NCI-H1417 (cell line): ENCODE measurements at places on chromosomes 7 and 10.

DNA sequence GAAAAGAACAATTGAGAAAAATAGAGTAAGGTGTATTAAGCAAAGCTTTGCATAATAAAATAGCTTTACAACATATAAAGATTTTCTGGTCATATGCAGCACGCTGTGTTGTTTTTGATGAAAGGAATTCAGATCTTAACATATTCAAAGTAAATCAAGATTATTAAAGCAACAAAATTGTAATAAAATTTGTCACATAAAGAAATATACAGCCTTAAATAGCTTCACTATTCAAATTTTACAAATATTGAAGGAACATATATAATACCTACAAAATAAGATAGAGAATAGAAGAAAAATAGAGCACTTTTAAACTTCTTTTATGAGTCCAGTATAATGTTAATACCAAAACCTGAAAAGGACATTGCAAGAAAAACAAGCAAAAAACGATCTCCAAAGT lies 749.1 kb upstream of the POT1 start:
- no peak for DNase-seq

DNA sequence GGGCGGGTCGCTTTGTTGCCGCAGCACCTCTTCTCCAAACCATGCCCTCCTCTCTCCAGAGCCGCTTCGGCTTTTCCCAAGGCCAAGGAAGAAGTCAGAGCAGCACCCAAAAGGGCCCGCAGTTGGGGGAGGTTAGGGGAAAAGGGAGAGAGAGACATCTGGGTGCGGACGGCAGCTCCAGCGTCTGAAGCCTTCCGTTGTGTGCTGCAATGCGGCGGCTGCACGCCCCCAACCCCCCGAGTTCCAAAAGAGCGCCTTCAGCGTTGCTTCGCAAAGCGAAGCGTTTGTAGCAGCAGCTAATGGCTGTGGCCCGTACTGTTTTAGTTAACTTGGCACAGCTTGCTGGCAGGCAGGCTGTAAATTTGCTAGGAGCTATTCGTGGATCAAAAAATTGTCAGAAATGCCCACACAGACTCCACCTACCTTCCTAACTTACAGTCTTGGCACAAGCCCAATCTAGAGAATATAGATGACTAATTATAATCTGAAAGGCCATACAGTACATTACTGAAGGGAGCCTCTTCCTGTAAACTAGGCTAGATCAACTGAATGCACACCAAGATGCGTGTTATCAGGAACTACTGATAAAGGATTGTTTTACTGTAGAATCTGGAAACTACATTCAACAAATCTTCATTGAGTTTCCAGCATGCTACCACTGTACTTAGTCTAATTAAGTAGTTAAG lies 1.1 kb upstream of the KBTBD2 start:
- DNase-seq, result no peak

DNA sequence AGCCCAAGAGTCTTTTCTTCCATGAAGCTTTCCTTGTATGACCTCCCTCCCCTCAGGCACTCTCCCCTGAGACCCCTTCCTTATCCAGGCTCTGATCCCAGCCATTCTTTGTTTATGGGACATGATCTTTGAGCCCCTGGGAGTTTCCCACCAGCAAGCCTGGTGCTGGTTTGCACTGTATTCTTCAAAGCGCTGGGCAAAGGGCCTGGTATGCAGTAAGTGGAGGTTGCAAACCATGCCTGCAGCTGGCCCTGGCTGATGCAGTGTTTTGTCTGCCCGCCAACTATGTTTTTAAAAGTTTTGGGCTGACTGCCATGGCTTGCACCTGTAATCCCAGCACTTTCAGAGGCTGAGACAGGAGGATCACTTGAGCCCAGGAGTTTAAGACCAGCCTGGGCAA lies 6.8 kb upstream of the NODAL start:
- DNase-seq, result no peak

- no peak for DNase-seq
Observed at GRCh38 chr7:135650831-135651573, 11.3 kb upstream of the STMP1 start.

GRCh38 chr7:4240042-4240441 lies 442.1 kb upstream of the FOXK1 start:
- no peak for DNase-seq

DNA sequence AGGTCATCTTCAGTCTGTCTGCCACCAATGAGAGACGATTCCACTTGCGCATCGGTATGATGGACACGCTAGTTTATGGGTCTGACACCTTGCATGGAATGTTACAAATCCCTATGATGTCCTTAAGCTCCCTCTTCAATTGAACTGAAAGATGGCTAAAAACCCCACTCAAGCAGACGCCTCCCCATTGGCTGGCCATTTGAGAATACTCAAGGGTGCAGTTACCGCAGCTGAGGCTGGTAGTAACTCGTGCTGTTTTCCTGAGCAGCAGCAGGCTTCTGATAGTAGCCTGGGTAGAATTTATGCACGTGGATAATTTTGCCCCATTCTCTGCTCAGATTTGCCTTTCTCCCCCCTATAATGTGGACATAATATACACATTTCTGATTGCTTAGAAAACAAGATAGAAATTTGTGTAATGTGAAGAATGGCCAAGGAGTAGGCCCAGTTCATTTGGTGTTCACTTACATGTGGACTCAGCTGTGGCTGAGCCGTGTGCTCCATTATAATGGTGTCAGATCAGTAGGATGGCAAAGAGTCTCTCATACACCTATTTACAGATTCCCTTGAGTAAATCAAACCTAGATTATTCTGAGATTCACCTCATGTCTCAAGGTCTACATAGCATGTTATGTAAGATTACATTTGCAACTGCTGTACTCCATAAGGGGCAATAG lies 142.8 kb downstream of the HIBADH start:
- peak; percentile 82 for DNase-seq

DNA sequence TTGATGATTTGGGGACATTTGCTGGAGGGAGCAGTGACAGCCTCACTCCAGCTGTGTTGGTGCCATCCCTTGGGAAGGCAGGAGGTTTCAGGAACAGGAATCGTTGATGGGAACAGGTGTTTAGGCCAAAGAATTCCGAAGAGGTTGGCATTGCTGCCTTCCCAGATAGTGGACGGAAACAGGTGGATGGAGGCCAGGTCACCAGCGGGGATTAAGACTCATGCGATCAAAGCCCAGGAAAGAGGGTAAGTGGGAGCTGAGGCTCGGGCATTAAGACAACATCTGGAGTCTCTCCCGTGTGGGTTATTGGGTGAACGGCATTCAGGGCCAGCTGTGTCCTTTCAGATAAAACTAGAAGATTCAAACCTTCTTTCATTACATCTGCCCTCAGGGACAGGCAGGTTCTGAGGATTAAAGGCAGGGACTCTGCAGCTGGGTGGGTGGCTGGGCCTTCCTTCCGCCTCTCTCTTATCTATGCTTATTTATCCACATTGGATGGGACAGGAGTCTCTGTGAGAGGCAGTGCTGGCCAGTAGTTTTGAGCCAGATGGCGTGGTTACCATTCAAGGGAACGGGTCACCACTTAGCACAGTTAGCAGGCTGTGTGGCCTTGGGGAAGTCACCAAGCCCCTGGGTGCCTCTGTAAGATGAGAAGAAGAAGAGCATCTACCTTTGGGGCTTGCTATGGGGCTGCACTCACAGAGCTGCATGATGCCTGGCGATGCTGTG lies 67.6 kb downstream of the INSIG1 start:
- no peak for DNase-seq

GRCh38 chr7:124101173-124101768 lies 68.4 kb upstream of the TMEM229A start:
- DNase-seq, result peak; percentile 14

GRCh38 chr10:13970236-13970956 lies 360.3 kb downstream of the FRMD4A start:
- DNase-seq, result no peak

GRCh38 chr10:118002581-118002980 lies 44.2 kb downstream of the RAB11FIP2 start:
- DNase-seq, result no peak

GRCh38 chr10:99906470-99906869 lies 103.3 kb downstream of the DNMBP start:
- no peak for DNase-seq

- DNase-seq, result no peak
Observed at GRCh38 chr10:129233351-129234148, 233.5 kb upstream of the MGMT start.

- DNase-seq, result no peak
Observed at GRCh38 chr7:6198689-6199595, 73.5 kb downstream of the CYTH3 start.

DNA sequence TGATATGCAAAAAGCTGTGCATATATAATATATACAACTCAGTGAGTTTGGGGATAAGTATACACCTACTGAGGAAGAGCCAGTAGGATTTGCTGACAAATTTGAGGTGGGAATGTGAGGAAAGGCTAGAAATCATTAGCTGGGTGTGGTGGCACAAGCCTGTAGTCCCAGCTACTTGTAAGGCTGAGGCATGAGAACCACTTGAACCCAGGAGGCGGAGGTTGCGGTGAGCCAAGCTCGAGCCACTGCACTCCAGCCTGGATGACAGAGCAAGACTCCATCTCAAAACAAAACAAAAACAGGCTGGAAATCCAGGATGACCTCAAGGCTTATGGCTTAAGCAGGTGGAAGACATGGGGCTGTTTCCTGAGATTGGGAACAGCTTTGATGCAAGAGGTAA lies 10.6 kb upstream of the PLEKHS1 start:
- DNase-seq, result no peak

DNA sequence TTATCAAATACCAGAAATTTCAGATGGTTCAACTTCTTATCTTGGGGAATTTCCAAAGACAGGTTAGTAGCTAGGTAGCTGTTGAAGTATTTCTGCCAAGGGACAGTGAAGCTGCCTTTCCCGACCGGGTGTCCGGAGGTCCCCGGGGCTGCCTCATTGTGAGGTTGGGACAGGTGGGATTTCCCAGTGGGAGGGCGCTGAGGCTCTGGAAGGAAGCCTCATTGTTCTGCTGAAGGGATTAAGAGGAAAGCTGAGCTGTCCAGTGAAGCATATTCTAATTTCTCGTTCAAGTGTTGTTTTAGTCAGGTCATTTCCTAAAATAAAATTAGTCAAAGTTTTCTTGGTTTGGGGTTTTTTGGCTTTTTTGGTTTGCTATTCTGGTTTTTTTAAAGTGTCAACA lies 244.2 kb downstream of the MGMT start:
- DNase-seq, result no peak

GRCh38 chr7:152709287-152710152 lies 33.6 kb upstream of the XRCC2 start:
- DNase-seq, result no peak

- DNase-seq, result no peak
Observed at GRCh38 chr10:9390516-9390915, 1336.0 kb downstream of the GATA3 start.

- no peak for DNase-seq
Observed at GRCh38 chr7:149859369-149859768, 14.4 kb upstream of the ATP6V0E2 start.

- no peak for DNase-seq
Observed at GRCh38 chr10:88254091-88254490, 329.0 kb downstream of the RNLS start.

GRCh38 chr7:7176406-7177043 lies 5.8 kb upstream of the C1GALT1 start:
- peak; percentile 40 for DNase-seq

DNA sequence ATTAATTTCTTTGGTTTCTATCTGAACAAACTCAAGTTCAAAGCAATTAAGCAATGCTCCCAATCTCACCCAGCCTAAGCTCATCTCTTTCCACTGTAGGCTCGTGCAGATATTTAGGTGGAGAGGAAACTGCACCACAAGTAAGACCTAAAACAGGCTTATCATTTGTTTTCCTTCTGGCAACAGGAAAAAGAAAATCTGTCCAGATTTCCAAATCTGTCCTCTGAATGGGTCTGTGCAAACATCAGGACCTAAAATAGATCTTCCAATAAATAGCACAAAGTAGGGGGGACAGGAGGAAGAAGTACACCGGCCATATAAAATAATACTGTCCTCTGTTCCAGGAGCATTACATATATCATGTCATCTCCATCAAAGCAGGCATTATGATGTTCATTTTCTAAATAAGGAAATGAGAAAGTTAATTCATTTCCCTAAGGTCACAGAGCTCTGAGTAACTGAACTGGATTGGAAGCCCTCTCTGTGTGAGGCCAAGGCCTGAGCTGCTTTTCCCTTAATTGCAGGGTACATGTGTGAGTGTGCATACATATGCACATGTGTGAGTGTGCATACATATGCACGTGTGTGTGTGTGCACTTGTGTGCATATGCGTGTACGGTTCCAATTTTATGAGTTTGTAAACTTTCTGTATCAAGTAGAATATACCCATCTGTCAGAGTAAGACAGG lies 92.8 kb upstream of the PARD3 start:
- no peak for DNase-seq

- no peak for DNase-seq
Observed at GRCh38 chr10:132301371-132302330, 6.1 kb downstream of the STK32C start.

GRCh38 chr10:4151466-4151865 lies 366.5 kb upstream of the KLF6 start:
- no peak for DNase-seq

DNA sequence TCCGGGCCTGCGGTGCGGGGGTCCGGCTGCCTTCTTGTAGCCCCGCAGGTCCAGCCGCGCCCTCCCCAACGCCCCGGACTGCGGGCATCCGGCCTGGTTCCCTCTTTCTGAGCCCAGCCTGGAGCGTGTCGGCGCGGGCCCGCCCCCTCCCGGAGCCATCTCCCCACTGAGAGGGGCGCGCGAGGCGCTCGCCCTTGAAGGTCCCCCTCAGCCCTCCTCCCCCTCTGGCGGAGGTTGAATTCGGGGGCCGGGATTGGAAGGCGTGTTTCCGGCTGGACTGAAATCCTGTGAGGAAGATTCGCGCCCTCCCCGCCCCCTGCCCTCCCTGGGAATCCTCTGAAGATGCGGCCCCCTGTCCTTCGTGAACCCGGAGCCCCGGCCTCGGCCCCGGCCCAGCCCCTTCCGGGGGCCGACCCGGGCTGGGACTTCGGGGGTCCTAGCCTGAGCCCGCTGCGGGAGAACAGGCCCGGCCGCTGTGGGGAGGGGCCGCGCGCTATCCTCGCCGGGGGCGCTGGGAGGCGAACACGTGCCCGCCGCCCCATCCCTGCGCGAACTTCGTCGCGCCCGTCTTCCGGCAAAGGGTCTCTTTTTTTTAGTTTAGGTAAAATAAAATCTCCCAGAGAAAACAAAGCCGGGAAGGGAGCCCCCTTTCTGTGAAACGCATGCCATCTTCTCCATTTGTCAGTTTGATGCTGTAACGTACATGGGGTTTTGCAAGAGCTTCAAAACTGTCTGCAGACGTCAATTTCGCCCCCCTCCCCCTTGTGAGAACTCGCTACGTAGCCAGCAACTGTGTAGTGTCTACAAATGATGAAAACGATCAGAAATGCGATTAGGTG lies 636 bp downstream of the PDCD4 start:
- peak; percentile 13 for DNase-seq

- DNase-seq, result no peak
Observed at GRCh38 chr10:62584731-62585130, 210.6 kb downstream of the ZNF365 start.

DNA sequence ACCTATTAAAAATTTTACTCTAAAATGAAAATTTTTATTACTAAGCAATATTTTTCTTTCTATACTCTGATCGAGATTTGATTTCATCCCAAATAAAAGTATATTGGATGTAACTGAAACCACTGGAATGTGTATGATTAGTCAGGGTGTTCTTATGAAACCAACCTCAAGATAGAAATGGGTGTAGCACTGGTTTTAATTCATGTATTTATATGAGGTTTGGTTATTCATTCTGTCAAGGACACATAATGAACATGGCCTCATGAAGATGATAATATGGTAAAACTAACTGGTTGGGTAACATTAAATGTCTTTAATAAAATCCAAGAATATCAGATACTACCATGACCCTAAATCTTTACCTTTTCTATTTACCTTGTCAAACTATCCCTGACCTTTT lies 197.7 kb downstream of the SEMA3A start:
- DNase-seq, result no peak

GRCh38 chr10:104658067-104658466 lies 17.0 kb downstream of the SORCS3 start:
- no peak for DNase-seq

GRCh38 chr7:101018271-101019167 lies 1.4 kb upstream of the MUC17 start:
- DNase-seq, result no peak
